Endothelial cell of umbilical vein (primary cell): ENCODE measurements at places on chromosomes 6 and 20. TPM values are rescaled to one million over a fixed set of nuclear protein-coding genes. Genes with fewer than 3 reads are reported as not detected.

The PNLDC1 gene
- not detected in 2 replicates for total RNA-seq

The TRIM15 gene
- not detected in 2 replicates for total RNA-seq

The TCP11 gene
- not detected in 2 replicates for total RNA-seq

The KCNK16 gene
- not detected in 2 replicates for total RNA-seq

The L3MBTL1 gene
- total RNA-seq = 7.1 and 8.2 TPM in 2 replicates

The SAPCD1 gene
- 9.4 and 11.7 TPM in 2 replicates for total RNA-seq

The MEI4 gene
- not detected in 2 replicates for total RNA-seq

The MLIP gene
- total RNA-seq = 11.6 and 14.5 TPM in 2 replicates

The MYCT1 gene
- total RNA-seq = 106 and 119 TPM in 2 replicates

The MMUT gene
- 15.7 and 16.2 TPM in 2 replicates for total RNA-seq

The TMEM244 gene
- not detected in 2 replicates for total RNA-seq

The OXT gene
- total RNA-seq = not detected in 2 replicates

The TAP1 gene
- 18.8 and 25.9 TPM in 2 replicates for total RNA-seq

The CALHM4 gene
- 0.72 TPM in 1 of 2 replicates, not detected in the other for total RNA-seq

The MCHR2 gene
- not detected in 2 replicates for total RNA-seq

The ALDH8A1 gene
- total RNA-seq = 0.58 and 0.95 TPM in 2 replicates

The BTBD9 gene
- 15.0 and 16.0 TPM in 2 replicates for total RNA-seq
